Left lung (tissue), 14 donors: ENCODE measurements at places on chromosomes 5 and 9.
A peak's percentile ranks its signal among the peaks of the same experiment; 100 is the strongest.

DNA sequence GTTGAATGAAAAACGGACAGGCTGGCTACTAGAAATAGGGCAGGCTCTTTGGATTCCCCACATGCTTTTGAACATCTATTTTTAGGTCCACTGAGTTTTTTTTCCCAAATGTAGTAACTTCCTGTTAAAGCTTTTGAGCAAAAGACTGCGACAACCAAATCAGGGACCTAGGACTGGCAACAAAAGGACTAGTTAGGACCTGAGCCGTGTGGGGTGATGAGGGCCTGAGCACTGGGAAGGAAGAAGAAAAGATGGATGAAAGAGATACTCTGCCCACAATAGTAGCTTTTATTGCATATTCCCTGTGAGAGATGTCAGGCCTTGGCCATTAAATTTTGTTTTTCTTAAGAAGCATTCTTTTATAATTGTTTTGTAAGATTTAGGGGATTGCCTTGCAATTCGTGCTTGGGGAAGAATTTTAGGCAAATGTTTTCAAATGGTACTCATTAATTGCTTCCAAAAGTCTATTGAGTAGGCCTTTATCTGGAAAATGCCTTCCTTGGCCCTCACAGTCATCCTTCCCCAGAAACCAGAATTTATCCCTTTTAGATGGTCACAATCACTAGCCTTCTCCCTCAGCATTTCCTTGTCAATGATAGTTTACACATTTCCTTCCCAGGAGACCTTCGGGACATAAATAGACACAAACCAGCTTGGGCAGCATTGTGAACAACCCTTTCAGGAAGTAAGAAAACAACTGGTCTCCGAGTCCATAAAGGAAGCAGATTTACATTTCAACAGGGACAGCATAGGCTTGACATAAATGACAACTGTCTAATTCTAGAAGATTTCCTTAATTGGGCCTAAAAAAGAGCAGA is 166.5 kb downstream of the RMI1 start:
- DNase-seq: no peak

GRCh38 chr9:88106492-88106891 is 31.8 kb downstream of the SPATA31C2 start:
- no peak for DNase-seq

GRCh38 chr5:172166030-172166826 is 21.8 kb downstream of the STK10 start:
- no peak for DNase-seq

- DNase-seq: no peak
Observed at GRCh38 chr9:133882849-133883755, 109.0 kb downstream of the VAV2 start.

DNA sequence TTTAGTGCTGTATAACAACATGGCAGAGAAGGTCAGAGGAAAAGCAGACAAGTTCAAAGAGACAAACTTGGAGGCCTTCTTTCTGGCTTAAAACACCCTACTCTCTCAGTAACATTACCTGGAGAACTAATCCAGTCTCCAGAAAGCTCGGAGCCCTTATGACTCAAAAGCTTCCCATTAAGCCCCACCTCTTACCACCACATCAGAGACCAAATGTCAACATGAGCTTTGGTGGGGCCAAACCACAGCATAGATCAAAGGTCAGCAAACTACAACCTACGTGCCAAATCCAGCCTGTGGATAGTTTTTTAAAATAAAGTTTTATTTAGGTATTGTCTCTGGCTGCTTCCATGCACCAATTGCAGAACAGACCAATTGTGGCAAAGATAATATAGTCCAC is 589.9 kb downstream of the DNAH5 start:
- DNase-seq: no peak

DNA sequence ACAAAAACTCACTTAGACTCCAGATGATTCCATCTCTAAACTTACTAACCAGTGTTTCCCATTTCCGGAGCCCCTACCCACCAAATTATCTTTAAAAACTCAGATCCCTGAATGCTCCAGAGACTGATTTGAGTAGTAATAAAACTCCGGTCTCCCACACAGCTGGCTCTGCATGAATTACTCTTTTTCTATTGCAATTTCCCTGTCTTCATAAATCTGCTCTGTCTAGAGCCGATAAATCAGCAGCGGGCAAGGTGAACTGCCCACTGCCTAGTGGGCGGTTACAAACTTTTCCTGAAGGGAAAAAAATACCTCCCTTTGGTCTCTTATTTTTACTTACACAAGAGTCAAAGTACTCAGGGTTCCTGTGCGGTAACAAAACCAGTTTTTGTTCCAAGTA is 624.4 kb upstream of the RORB start:
- DNase-seq: no peak

- no peak for DNase-seq
Observed at GRCh38 chr5:30604648-30605262, 588.7 kb upstream of the CDH6 start.

GRCh38 chr5:173315495-173316338 is 12.5 kb downstream of the STC2 start:
- DNase-seq: peak; percentile 81

DNA sequence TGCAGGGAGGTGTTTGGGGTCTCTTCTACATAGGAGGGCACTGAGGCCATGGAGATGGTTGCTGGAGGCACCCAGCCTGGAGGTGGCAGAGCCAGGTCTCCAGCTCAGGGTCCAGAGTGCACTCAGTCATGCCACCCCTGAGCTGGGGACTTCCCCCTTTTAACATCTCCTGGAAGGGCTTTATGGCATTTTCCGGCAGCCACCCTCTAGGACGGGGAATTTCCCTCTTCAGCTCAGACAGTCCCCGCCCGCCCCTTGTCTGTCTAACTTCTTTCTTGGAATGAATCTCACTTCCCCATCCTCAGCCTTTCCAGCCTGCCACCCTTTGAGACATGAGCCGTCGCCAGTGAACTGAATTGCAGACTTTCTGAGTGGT is 49.9 kb downstream of the COL15A1 start:
- no peak for DNase-seq

DNA sequence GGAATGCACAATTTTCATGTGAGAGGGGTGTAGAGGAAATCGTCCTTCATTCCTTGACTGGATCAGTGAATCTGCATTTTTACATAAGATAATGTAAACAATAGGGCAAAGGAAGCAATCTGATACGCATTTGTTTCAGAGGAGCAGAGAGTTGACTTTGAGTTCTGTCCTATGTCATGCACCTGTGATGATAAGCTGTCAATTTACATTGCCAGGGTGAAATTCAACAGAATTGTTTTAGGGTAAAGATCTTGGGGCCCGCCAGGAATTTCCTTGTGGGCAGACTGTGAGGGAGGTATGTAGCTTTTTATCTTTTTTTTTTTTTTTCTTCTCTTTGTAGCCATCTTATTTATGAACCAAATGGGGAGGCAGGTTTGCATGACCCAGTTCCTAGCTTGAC is 58.3 kb upstream of the LARP1 start:
- no peak for DNase-seq

DNA sequence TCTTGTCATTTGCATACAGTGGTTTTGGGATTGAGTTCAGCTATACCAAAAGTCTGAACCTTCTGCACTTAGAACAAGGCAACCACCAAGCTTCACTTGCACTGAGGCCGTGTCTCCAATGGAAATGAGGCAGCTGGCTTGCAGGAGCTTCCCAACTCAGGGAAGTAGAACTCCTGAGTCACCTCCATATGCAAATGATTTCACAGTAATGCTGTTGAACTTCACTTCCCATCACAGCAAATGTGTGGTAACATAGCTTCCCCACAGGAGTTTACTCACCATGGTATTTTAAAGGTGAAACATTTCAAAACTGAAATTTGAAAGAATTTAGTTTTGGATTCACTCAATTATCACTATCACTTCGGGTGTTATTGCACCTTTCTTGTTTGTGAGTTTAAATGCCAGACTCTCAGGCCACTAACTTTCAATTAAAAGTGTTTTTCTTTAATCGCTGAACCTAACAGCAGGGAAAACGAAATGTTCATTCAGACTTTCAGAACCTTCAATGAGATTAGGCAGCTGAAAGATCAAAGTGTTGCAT is 9.0 kb downstream of the CD274 start:
- no peak for DNase-seq

- no peak for DNase-seq
Observed at GRCh38 chr9:8717146-8717545, 917.6 kb upstream of the DMAC1 start.

- DNase-seq: no peak
Observed at GRCh38 chr5:155193029-155193428, 179.5 kb downstream of the KIF4B start.

- no peak for DNase-seq
Observed at GRCh38 chr5:38593959-38594358, 37.5 kb upstream of the LIFR start.

DNA sequence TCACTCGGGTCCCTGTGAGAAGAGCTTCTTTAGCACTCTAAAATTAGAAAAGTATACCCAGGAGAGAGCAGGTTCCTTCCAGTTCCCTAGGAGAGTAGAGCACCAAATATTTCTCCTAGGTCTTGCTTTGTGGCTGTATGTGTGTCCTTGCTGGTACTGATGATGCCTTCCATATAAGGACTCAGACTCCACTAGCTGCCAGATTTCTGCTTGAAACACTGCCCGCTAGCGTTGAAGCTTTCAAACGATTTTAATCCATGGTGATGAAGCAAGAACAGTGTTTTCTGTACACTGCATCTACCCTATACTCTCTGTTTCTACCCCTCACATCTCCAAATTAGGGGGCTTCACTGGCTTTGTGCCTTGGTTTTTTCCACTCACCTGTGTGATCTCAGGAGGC is 2.4 kb upstream of the SMC2 start:
- DNase-seq: peak; percentile 35

GRCh38 chr9:20417373-20418080 is 204.8 kb downstream of the MLLT3 start:
- no peak for DNase-seq

DNA sequence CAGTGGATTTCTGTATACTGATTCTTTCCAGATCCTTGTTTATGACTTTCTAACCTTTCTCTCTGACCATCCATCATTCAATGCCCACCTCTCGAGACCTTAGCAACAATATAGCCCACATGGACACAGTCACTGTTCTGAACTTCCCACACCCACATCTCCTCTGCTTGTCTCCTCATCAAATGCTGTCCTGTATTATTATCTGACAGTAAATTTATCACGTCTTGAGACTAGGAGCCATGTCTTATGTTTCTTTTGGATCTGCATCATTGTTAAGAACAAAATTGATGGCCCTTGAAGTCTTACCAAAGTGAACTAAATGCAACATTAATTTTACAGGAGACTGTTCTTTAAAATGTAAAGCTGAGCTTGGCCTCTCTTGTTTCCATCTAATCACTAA is 495.4 kb upstream of the KLF4 start:
- DNase-seq: no peak

DNA sequence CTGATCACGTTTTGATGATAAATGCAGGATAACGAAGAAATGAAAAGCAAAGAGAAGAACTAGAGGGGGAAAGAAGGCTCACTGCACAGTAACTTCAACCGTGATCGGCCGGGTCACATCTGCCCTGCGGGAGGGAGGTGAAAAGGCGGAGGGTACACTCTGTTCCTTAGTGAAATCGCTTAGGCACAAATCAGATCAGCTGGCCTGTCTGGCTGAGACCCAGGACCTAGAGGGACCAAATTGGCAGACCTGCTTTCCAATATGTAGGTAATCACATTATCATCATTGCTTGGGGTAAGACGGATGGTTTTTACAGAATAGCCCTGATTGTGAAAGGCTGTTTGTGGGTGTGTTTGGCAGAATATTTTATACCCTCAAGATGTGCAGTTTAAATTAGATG is 82.2 kb downstream of the SLC28A3 start:
- DNase-seq: no peak

- DNase-seq: no peak
Observed at GRCh38 chr5:140356853-140357725, 2.9 kb upstream of the SLC4A9 start.

DNA sequence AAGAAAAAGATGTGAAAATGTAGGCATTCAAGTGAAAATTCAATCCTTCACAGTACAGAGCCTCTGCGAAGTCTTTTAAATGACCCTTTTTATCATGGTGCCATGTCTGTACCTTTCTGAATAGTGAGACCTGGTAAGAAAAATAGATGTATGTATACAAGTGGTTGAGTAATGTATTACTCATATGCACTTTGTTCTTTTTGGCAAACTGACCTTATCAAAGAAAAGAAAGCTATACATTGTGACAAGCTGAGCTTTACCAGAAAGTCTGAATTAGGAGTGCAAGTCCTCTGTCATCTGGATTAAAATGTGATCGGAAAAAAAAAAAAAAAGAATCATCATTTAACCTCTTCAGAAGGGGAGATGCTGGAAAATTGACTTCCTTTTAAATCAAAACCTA is 356.4 kb upstream of the CCNH start:
- no peak for DNase-seq

DNA sequence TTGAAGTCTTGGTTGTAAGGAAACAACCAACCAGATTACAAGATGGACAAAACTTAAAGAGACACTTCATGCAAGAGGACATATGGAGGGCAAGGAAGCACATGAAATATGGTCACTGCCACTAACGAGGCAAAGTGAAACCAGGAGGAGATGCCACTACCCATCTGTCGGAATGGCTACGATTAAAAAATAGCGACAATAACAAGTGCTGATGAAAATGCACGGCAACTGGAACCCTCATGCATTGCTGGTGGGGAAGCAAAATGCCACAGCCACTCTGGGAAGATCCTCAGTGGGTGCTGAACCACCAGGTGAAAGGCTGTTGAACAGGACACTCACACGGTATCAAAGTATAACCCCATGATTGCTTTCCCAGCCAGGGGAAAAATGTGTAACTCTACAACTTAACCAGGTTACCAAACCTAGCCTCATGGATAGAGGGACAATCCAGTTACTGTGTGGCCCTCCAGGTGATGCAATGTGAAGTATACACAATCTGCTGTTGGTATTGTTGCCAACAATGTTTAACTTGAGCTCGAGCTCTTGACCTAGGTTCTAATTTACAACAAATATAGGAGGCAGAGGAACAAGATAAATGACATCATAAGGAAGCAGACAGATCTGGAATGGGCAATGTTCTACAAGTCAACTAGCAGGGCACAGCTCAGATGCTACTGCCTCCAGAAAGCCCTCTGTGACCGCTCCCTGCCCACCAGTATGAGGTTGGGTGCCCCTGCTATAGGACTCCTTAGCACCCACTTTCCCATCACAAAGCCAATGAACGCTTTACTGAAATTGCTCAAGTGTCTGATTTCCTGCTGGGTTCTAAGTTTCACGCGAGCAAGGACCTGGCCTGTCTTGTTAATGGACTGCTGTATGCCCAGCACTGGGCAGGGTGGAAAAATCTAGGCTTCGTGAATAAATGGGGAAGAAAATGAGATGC is 25.8 kb downstream of the SH3PXD2B start:
- DNase-seq: no peak

- no peak for DNase-seq
Observed at GRCh38 chr9:124743686-124744348, 27.3 kb downstream of the NR6A1 start.

DNA sequence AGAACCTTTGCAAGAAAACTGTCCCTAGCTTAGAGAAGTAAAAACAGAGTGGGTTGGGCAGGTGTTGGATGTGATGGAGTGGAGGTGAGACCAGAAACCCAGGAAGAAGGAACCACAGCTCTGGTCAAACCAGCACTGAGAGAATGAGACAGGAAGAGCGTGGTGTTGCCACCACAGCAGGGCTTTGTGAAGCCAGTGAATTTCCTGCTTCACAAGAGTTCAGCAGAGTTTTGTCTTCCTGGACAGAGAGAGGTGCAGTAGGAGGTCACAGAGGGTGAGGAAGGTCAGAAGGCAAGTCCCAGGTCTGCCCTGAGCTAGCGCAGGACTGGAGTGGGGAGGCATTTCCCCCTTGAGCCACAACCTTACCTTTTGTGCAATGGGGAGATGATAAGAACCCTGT is 2306.2 kb upstream of the ACO1 start:
- DNase-seq: no peak
